ENCODE measurements at places on chromosomes 11 and 22.

DNA sequence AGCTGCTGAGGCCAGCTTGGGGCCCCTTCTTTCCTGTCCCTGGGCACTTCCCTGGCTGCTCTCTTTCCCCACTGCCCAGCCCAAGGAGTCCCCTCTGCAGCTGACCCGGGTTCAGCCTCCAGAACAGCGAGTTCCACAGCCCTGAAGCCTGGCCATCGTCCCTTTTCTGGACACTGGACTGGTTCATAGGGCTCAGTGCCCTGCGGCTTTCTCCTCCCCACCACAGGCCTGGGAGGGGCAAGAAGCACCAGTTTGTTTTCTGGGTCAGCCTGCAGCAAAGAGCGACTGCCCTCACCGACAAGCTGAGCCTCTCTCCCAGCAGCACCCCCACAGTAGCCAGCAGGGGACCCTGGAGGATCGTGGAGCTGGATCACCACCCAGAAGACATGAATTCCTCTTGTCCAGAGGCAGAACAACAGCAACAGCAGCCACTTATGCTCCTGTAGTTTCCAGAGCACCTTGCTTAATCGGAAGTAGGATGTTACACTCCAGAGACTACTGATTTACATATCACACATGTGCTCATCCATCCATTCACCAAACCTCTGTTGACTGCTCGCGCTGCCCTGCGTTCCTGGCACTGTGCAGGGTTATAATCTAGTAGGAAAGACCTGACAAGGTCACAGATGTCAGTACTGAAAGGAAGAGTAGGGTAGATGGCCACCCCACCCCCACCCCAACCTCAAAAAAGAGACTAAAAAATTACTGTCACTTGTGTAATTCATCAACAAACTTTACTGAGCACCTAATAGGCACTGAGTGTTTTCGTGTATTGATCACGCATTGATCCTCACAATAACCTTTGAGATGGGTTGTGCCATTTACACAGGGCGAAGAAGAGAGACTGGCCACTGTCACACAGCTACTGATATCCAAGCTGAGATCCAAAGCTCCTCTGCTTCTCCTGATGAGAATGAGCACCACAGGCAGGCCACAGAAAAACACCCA, 13.0 kb upstream of the CXCR5 start:
- DNase-seq, result no peak

DNA sequence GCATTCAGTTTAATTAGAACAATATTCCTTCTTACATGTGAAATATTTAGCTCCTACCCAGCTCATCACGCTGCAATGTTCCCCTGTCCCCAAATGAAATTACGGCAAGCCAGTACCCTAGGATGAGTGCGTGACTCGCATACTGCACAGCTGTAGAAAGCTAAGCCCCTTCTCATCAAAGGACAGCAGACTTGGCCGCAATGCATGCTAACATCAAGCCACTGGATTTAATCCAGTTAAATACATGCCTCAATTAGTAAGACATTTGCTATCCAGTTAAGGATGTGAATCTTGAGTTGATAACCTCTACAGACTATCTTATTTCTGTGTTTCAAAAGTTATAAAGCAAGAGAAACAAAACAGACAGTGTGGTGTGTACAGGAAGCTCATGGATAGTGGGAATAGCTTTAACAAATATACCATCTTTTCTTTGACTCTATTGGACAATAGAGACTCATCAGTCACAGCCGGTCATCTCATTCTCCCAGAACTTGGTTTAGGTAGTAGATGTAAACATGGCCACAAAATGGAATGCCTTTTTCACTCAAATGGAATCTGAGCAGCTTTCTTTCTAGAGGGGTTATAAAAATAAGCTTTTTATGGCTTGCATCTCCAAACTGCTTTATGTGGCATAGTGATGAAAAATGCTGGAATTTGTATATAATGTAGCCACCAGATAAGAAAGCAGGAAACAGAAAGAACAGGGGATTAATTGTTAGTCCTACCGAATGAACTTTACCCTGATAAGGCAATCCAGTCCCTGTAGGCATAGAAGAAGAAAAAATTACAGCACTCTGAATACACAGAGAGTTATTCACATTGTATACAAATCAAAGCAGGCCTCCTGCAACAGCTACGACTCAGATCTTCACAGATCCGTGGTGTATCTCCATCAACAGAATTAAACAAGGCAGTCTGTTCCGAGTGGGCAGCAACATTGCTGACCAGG, 224.1 kb downstream of the CADM1 start:
- no peak for DNase-seq

GRCh38 chr11:10556590-10556989, 11.9 kb downstream of the LYVE1 start:
- DNase-seq, result no peak

GRCh38 chr22:43131773-43132501, 11.3 kb downstream of the MCAT start:
- DNase-seq, result no peak

DNA sequence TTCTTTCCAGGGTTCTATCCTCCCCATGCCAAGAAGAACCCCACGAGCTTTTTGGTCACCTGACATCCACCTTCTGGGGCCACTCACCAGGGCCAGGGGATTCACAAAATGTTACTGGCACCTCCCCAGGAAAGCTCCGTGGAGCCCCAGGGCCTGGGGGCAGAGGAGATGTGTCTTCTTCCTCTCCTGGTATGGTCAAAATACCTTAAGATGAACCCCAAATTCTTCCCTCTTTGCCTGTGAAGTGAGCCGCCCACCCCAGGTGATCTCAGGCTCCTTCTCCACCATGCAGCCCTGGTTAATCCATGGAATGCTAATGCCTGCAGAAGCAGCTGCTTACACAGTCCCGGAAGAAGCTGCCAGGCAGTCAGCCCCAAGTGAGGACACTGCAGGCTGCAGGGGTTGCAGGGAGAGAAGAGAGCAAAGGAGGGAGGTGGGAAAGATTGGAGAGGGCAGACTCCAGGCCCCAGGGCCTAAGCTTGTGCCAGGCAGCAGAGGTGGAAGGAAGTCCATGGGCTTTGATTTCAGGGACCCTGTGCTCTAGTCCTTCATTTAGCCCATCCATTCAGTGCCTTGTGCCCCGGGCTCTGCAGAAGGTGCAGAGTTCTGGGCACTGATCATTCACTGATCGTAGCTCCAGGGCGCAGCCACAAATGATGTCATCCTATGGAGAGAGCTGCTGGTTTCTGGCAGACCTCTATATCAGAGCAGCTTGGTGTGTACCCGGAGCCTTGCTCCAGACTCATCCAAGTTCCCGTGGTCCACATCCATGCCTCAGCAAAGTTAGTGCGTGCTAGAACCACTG, 127.9 kb upstream of the NECTIN1 start:
- no peak for DNase-seq

DNA sequence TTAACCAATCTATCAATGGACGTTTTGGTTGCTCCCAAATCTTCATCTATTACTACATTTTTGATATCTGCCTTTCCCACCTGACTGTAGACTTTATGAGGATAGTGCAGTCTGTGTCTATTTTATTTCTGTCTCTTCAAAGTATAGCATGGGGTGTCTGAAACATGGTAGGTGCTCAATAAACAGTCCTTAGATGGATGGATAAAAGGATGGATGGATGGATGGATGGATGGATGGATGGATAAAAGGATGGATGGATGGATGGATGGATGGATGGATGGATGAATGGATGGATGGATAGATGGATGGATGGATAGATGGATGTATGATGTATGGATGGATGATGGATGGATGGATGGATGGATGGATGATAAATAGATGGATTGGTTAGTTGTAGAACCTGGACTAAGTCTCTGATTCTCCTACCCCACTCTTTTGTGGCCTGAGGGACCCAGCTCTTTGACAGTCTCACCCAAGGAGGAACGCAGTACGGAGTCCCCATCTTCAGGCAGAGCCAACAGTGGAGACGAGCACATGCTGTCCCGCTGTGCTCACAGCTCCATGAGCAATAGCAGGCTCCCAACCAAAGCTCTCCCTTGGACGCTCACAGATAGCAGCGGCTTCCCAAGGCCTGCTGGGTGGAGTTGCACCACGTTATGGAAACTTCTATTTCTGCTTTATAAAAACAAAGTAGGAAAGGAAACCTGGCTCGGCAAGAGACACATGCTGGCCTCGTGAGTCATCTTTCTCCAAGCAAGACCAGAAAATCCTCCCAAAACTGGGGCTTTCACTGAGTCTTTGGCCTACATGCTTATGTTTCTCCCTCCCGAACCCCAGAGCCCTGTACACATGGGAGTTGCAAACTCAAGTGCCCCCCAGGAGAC, 448.0 kb downstream of the MIAT start:
- no peak for DNase-seq

- DNase-seq, result no peak
Measured at GRCh38 chr11:118917481-118918127, 8.1 kb downstream of the BCL9L start.

DNA sequence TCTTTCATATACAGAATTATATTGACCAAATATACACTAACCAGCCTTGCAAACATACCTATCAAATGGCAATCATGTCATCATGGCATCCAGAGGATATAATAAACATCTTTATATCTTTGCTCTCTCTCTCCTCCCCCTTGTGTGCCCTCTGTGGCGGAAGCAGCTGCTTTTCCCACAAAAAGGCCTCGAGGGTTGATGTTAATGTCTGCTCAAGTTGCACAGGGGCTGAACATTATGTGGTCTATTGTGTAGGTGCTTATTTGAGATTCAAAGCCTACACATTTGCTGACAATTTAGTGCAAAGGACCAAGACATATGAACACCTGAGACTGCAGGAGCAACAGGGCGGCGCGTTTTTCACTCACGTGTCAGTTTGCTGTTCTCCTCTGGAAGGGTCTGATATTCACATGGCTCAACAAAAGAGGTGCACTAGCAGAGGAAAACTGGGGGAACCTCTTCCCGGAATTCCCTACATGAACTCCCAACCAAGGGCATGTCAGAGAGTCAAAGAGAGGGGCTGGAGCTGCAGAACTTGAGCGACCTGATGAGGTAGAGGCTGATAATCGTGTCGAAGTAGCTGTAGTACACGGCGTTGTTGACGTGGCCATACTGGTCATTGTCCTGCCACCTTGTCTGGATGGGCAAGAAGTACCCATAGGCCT, 138.8 kb downstream of the RCN1 start:
- no peak for DNase-seq

GRCh38 chr11:130765951-130766649, 150.2 kb downstream of the SNX19 start:
- DNase-seq, result no peak

- DNase-seq, result no peak
Measured at GRCh38 chr11:60699284-60699691, at the start of gene MS4A8. TSS of gene MS4A8 (plus strand) at chr11:60699612. CDS start at chr11:60700861, 1,249 bp downstream.

DNA sequence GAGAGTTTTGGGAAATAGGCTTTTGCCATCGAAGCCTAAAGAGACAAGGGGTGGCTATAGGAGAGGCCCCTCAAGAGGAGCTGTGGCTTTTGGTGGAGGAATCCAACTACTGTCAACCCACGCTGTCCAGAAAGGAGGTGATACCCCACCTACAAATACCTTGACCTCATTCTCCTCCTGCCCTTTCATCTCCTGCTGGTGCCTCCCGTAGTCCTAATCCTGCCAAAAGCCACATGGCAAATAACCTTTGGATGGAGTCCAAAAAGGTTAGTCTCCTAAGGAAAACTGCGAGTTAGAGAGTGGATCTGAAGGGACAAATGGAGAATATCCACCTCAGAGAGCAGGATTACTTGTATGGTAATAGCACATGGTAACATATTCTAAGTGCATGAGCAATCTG, 112.7 kb downstream of the PDE3B start:
- no peak for DNase-seq

- no peak for DNase-seq
Measured at GRCh38 chr11:132814410-132814809, 717.9 kb downstream of the OPCML start.

DNA sequence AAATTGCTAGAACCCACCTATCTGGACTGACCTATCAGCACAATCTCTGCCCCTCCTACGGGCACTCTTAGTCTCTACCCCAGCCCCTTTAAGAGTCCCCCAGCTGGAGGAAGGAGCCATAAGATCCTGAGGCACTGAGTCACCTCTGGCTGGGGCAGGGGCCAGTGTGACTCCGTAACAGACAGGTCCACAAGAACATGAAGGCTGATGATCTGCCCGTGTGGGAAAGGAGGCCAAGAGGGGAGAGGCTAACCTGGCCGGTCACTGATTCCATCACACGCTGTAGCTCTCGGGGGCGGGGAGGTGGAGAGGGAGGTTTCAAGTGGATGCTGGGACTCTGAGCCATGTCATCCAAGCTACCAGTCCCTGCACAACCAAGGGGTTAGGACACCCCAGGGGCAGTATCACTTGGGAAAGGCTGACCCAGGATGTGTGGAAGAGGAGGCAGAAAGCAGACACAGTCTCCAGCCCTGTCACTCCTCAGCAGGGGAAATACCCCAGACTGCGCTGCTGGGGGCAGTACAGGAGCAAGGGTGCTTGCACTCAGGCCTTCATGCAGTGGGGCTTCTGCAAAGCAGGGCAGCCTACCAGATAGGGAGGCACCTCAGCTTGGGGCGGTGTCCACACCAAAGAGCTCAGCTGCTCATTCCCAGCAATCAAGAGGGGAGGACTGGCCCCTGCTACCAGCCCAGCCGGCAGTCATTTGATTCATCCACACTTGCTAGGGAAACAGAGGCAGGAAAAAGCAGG, 22.3 kb downstream of the ARHGAP1 start:
- DNase-seq, result no peak

DNA sequence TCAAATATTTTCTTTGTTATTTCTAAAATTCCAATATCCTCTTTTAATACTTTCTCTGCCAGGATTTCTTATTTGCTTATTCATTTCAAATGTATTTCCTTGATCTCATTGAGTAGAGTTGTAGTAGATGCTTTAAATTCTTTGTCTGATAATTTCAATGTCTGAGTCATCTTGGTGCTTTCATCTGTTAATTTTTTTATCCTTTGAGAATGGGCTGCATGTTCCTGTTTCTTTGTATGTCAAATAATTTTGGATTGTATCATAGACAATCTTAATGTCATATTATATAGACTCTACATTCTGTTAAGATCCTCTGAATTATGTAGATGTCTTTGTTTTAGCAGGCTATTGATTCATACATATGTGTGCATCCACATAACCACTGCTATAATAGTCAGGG, 57.5 kb downstream of the MYEOV start:
- no peak for DNase-seq

- DNase-seq, result no peak
Measured at GRCh38 chr11:133147625-133148024, 384.7 kb downstream of the OPCML start.

- DNase-seq, result no peak
Measured at GRCh38 chr22:45757068-45757467, 85.4 kb downstream of the ATXN10 start.

- DNase-seq, result no peak
Measured at GRCh38 chr11:72349616-72350218, 84.6 kb downstream of the CLPB start.

DNA sequence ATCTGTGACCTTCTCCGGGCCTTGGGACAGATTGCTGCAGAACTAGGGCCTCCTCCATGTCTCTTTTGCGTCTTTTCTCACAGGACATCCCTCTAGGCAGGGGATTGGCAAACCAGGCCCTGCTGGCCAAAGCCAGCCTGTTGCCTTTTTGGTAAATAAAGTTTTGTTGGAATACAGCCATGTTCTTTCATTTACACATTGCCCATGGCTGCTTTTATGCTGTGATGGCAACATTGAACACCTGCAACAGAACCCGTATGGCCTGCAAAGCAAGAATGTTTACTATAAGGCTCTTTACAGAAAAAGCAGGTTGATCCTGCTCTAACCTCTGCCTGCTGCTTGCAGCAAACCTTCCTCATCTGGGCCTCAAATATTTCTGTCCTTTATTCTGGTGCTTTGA, 56.8 kb upstream of the B3GAT1 start:
- no peak for DNase-seq

GRCh38 chr22:24330636-24331035, 60.0 kb downstream of the SPECC1L start:
- DNase-seq, result no peak

- no peak for DNase-seq
Measured at GRCh38 chr22:47023871-47024270, 261.4 kb downstream of the TBC1D22A start.

GRCh38 chr11:47711816-47712215, 3.4 kb downstream of the AGBL2 start:
- no peak for DNase-seq
